ENCODE measurements at places on chromosomes 16 and 17.
A peak's percentile ranks its signal among the peaks of the same experiment; 100 is the strongest.

- DNase-seq = no peak
Observed at GRCh38 chr17:51057534-51057933, 63.1 kb downstream of the SPAG9 start.

GRCh38 chr17:36525113-36525512, 9.6 kb downstream of the MYO19 start:
- no peak for DNase-seq

DNA sequence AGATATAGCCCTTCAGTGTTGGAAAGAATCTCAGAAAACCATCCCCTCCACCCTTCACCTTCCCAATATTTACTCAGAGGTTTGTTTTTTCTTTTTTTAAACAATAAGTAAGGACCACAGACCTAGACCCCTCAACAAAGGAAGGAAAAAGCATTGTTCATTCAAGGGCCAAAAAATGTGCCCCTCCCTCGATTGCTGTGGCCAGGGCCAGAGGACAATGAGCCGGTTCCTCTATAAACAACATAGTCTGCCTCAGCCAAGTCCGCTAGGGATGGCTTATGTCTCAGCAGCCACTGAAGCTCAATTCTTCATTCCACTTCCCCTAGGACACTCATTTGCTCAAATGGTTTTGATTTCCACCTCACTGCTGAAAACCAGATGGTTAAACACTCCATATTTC, 24.0 kb downstream of the TRIM16 start:
- DNase-seq = no peak

DNA sequence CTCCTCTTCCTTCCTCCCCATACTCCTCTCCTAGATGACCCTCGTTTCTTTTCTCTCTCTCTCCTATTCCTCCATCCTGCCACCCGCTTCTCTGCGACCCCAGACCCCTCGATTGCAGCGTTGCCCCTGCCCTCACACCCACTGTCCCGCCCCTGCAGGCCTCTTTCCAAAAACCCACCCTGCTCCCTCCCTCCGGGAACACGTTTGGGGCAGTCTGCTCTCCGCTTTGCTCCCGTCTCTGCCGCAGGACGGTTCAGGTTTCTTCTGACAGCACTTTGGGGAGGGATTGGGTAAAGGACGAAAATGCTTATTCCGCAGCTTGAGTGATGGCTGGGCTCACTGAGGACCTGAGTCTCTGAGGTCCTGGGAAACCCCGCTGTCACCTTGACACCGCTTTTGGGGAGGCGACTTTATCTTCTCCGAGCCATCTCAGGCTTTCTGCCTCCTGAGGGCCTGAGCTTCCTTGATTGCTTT, 690 bp downstream of the NDE1 start:
- DNase-seq = peak; percentile 35

- no peak for DNase-seq
Observed at GRCh38 chr17:1918346-1919162, 88.7 kb downstream of the RPA1 start.

GRCh38 chr17:76408037-76408849, 23.8 kb downstream of the SPHK1 start:
- DNase-seq = peak; percentile 70

- DNase-seq = peak; percentile 75
Observed at GRCh38 chr17:42287305-42287976, 857 bp upstream of the STAT5A start.

GRCh38 chr17:45708707-45709290, 75.3 kb upstream of the CRHR1 start:
- no peak for DNase-seq

DNA sequence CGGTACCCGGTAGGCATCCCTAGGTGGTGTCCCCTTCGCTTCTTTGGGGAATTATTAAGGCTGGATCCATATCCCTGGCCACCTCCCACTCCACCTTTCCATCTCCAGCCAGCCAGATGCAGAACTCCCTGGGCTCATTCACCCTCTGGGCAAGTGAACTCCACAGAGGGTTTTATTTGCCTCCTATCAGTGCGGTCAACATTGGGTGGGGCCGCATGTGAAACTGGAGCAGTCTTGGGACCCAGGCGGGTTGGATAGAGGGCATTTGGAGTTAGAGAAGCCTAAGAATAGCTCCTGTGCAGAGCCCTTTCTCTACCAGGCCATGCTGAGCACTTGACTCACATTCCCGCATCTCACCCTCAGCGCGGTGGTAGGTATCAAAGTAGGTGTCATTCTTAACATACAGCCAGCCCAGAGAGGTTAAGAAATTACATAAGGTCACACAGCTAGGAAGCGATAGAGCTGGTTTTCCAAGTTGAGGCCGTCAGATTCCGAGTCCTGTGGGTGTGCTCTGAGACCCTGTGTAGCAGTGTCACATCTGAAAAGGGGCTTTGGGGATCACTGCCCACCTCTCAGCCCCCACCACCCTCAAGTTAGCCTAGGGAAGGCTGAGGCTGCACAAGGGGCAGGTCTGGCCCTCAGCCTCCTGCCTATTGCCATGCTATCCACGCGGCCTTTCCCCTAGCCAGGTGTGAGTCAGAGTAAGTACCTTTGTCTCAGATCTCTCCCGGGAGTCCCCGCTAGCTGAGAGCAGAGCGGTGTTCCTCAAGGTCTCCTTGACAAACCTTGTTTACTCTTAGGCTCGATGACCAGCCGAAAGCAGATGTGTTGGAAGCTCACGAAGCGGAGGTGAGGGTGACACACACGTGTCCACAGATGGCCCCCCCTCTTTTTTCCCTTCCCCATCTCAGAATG, 26.9 kb upstream of the LGALS9 start:
- no peak for DNase-seq

- DNase-seq = peak; percentile 34
Observed at GRCh38 chr16:2194166-2194834, 2.1 kb downstream of the CASKIN1 start.

- DNase-seq = peak; percentile 77
Observed at GRCh38 chr17:20992987-20993862, 49.6 kb downstream of the USP22 start.

GRCh38 chr17:609232-609810, 105.3 kb downstream of the VPS53 start:
- no peak for DNase-seq

DNA sequence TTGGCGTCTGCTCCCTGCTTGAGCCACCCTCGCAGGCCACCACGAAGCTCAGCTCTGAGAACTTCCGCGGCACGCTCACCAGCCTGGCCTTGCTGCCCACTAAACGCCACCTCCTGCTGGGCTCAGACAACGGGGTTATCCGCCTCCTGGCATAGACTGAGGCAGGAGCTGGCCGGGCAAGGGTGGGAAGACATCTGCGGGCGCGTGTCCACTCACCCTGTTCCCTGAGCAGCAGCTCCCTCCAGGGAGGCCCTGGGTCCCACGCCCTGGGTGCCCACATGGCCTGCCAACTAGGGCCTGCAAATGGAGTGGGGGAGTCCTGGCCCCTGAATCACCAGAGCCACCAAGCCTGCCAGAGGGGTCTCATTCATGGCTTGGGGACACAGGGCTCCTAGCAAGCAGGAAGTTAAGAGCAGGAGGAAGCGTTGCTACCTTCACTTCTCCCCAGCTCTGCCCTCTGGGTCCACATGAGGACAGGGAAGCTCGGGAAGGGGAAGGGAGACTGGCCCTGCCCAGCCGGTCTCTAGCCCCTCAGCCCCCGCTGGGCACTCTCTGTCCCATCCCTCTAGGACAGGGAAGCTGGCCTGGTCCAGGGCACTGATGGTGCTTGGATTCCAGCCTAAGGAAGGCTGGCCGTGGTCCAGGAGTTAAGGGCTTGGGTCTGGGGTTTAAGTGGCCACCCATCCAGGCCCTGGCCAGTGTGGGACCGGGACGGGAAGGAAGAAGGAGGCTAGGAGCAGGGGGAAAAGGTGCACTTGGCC, 5.0 kb upstream of the SERPINF2 start:
- no peak for DNase-seq

GRCh38 chr16:68291227-68291626, 19.5 kb downstream of the SLC7A6OS start:
- DNase-seq = no peak

DNA sequence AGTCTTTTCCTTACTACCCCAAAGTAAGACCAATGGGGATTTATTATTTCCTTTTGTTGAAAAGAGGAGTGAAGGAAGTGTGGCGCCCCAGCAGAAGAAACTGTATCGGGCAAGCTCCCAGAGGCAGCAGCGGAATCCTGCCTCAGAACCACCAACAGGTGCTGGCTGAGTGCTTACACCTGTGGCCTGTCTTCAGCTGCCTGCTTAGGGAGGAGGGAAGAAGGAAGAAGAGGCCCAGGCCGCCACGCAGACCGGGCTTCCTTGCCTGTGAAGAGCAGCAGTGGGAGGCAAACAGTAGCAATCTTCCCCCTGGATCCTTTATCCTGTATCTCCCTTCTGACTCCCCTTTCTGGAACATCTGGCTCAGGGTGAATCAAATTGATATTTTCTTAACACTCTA, 134.7 kb downstream of the AATF start:
- no peak for DNase-seq

DNA sequence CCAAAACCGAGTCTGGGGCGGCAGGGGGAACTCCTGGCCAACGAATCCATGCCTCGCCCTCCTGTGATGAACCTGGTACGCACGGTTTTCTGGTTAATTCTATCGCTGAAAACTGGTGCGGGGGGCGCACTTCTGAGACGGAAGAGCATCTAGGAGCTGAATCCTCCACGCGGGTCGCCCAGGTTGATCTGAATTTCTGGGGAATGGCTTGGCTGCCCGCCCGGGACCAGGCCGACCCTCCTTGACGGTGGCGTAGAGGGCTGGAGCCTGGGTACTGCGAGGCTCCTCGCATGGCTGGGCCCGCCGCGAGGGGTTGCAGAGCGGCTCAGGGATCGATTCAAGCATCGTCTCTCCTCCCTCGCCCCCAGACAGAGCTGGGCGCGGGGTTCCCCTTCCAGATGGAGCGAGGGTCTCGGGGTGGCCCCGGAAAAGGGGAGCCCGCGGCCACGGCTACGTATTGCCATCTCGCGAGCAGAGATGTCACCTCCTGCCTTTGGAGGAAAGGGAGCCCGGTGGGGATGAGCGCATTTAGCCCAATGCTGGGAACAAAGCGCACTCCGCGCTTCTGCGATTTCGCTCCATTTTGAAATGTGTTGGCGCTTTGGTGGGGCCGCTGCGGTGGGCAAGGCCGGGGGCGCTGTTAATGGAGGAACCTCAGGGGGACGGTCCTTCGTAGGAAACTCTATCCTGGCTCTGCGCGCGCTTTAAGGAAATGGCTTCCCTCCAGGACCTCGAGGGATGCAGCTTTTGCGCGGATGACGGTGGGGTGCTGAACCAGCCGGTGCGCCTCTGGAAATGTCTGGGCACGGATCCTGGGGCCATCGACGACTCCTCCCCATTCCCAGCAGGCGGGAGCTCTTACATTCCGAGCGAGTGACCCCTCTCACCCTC, 2.7 kb downstream of the MAPT start:
- no peak for DNase-seq

- DNase-seq = peak; percentile 36
Observed at GRCh38 chr17:44005527-44006271, 1.3 kb downstream of the NAGS start.

DNA sequence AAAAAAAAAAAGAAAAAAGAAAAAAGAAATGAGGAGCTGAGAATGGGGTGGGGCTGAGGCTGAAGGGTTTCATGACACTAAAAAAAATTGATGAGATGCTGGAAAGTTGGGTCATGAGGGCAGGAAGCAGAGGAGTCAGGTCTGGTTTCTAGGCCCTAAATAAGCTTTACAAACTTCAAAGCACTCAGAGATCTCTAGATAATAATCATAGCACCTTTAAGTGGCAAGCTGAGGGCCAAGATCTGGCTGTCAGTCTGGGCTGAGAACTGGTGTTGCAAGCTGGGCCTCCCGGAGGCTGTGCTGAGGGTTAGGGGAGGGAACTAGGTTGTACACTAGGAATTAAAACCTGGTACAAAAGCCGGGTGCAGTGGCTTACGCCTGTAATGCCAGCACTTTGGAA, 6.4 kb downstream of the ZNF764 start:
- DNase-seq = no peak

DNA sequence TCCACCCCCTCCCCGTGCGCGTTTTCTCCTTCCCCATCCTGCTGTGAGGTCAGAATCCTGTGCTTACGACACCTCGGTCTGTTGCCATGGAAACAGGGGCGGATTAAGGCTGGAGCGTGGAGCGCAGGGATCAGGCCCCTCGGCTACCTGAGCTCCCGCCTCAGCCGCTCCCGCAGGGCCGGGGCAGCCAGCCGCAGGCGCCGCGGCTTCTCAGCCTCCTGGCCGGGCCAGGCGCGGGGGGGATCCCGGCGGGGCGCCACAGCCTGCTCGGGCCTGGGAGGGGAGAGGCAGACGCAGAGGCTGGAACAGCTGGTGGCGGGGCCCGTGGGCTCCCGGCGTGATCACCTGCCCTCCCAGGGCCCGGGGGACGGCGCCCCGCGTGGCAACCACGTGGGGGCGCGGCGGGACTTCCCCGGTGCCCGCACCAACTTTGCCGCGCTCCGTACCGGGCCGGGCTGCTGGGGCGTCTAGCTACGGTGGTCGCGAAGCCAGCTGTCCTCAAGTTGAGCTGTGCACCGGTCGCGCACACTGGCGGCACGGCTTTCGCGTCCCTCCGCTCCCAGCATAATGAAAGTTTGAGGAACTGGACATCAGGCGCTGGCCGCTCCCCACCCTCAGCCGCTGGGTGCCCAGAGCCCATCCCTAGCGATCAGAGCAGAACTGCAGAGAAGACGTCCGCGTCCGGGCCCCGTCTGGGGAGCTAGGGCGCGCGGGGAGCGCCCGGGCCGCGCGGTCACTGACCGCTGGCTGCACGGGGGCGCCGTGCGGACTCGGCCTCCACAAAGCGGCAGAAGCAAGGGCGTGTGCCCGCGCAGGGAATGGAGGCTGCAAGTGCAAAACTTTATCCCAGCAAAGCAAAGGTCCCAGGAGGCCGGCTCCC, 1.2 kb downstream of the RTN4RL1 start:
- peak; percentile 49 for DNase-seq

- DNase-seq = no peak
Observed at GRCh38 chr16:78098087-78098486, 1.4 kb upstream of the WWOX start.

DNA sequence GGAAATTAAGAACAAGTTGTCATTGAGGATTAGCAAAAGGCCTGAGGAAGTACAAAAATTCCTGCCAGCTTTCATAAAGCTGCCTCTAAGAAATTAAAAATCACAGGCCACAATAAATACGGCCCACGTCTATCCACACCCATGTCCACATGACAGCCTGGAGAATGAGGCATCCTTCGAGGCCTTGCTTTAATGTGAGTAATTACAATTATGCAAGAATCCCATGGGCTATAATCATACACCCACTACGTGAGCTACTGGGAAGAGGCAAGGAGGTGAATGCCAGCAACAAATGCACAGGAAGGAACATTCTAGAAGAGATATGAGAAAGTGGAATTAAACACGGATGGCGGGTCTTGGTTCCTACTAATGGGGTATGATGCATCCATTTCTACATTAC, 65.4 kb upstream of the ZFHX3 start:
- DNase-seq = no peak

- no peak for DNase-seq
Observed at GRCh38 chr17:67518876-67519275, 141.8 kb downstream of the PITPNC1 start.

DNA sequence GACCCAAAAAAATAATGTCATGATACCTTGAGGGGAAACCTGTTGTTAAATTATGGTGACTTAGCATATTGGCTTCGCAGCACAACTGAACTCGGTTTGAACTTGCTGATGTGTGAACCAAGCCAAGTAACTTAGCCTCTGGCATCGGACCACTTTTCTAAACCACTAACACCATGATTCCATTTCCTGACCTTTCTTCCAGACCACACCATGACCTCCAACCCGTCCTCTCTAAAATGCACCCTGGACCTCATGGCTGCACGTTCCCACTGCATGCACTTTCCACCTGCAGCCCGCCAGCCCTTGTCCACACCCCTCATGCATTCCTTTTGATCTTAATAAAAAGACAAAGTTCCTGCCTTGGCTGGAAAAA, 29.3 kb downstream of the DYNLRB2 start:
- DNase-seq = no peak

All from NB4 (cell line).